ENCODE measurements at places on chromosomes 16 and 17.
A peak's percentile ranks its signal among the peaks of the same experiment; 100 is the strongest.

- peak; percentile 89 for DNase-seq
These were observed 50.9 kb downstream of the CYB561 start for GRCh38 chr17:63395075-63395805.

DNA sequence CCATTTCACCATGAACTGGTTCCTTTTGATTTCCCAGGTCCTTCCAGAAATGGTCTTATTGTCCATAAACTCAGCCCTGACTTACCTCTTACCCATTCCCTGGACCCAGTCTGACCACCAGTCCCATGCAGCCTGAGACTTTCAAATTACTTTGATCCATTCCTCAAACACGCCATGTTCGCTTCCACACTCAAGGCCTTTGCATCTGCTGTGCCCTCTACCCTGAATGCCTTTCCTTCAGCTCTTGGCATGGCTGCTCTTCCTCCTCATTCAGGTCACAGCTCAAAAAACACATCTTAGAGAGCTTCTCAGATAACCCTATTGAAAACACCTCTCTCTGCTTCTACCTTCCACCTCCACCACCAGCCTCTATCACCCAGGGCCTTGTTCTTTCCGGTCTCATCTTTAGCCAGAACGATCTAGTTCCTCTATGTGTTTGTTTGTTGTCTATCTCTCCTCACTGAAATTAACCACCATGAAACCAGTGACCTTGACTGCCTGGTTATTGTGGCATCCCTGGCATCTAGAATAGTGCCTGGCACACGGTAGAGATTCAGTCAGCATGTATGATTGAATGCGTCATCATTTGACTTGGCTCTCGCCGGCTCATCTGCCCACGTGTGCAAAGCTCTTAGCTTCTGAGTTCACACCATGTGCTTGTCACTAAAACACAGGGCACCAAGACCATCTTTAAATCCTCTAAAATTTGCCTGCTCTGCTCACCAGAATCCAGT is 12.8 kb downstream of the CRYM start:
- no peak for DNase-seq

- no peak for DNase-seq
These were observed 90.6 kb downstream of the CACNG3 start for GRCh38 chr16:24346734-24347133.

- DNase-seq, result no peak
These were observed 2.5 kb upstream of the HEATR9 start for GRCh38 chr17:35870906-35871819.

- no peak for DNase-seq
These were observed 213.5 kb downstream of the RAB11FIP4 start for GRCh38 chr17:31604936-31605335.

Measured in astrocyte (in vitro differentiated cells and primary cell).